ENCODE measurements at places on chromosomes 6 and 20. TPM values are rescaled to one million over a fixed set of nuclear protein-coding genes. Genes with fewer than 3 reads are reported as not detected.

GRCh38 chr6:136539967-136540652 is 10.1 kb downstream of the MAP7 start:
- H3K4me3 ChIP-seq: no peak overlapping the region
- DNase-seq: no peak
- no peaks in the 10 kb centered on the region for H3K36me3 ChIP-seq

Gene DCDC2
- not detected for total RNA-seq

Gene ADGB
- not detected for total RNA-seq

DNA sequence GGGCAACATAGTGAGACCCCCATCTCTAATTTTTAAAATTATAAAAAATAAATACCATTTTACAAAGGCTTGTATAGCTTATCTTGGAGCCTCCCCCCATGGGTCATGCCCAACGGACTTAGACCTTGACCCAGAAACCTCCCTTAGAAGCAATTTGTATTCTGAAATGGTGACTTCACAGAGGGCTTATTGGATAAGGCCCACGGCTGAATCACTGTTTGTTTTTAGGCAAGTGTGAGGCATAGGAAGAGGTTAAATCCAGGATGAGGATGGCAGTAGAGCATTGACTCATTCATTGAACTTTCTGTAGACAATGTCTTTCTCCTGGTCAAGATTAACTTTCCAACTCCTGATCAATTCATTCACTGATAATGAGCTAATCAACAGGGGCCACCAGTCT is 6.2 kb upstream of the SNAI1 start:
- H3K36me3 ChIP-seq: no peaks in the 10 kb centered on the region
- no peaks in the 10 kb centered on the region for H3K27me3 ChIP-seq
- peaks cover 8% of the 10 kb centered on the region for H3K4me1 ChIP-seq
- H3K4me3 ChIP-seq: no peak overlapping the region
- no peak for DNase-seq

DNA sequence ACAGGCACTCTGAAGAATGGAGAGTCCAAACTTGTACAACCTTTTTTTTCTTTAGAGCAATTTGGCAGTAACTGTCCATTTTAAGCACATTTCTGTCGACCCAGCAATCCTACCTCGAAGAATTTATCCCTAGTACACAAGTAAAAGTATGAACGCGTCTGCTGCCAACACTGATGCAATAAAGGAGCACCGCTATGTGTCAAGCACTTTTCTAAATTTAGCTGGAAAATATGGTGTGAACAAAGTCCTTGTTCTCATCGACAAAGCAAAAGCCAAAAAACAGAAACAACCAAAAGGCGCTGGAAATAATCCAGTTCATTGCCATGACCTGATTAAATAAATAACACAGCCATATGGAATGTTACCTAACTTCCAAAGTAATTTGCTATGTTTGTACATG is 1.1 kb downstream of the DPM1 start:
- peaks cover 12% of the 10 kb centered on the region for H3K36me3 ChIP-seq
- no peak for DNase-seq
- no peaks in the 10 kb centered on the region for H3K27me3 ChIP-seq
- peaks cover 46% of the 10 kb centered on the region for H3K4me1 ChIP-seq
- H3K4me3 ChIP-seq: peak overlapping the region; percentile 82
- peak overlapping the region; percentile 93 for H3K27ac ChIP-seq

GRCh38 chr6:4677011-4677750 is 99.0 kb upstream of the CDYL start:
- no peaks in the 10 kb centered on the region for H3K36me3 ChIP-seq
- no peak for DNase-seq
- H3K27ac ChIP-seq: no peak overlapping the region
- H3K4me3 ChIP-seq: no peak overlapping the region

DNA sequence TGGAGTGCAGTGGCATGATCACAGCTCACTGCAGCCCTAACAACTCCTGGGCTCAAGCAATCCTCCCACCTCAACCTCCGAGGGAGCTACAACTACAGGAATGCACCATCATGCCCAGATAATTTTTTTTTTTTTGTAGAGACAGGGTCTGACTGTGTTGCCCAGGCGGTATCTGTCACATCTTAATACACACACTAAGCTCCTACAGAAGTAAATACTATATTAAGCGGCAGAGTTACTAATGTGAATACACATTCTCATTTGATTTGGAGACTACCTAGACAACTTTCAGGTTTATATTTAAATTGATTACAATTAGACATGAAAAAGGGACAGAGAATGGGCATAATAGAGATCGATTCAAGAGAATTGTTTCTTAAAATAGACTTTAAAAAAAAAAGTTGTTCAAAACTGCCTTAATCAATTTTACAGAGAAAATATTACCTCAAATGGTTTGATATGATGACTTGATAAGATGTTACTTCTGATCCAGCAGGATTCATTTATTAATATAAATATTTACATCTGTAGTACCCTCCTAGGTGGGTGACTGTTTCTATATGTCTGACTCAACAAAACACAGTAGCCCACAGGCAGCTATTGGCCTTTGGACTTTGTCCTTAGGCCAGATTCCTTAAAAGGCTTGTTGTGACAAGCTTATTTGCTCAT is 7.1 kb upstream of the LOC128125822 start:
- H3K36me3 ChIP-seq: no peaks in the 10 kb centered on the region
- no peak for DNase-seq
- no peaks in the 10 kb centered on the region for H3K27me3 ChIP-seq
- H3K4me1 ChIP-seq: no peaks in the 10 kb centered on the region
- H3K4me3 ChIP-seq: no peak overlapping the region
- H3K27ac ChIP-seq: no peak overlapping the region

Gene NKX2-4
- not detected for total RNA-seq

Gene GPR63
- 0.99 TPM for total RNA-seq

Data from thoracic aorta (tissue), 2 donors.